ENCODE measurements at places on chromosomes 1 and 21.
A peak's percentile ranks its signal among the peaks of the same experiment; 100 is the strongest.

DNA sequence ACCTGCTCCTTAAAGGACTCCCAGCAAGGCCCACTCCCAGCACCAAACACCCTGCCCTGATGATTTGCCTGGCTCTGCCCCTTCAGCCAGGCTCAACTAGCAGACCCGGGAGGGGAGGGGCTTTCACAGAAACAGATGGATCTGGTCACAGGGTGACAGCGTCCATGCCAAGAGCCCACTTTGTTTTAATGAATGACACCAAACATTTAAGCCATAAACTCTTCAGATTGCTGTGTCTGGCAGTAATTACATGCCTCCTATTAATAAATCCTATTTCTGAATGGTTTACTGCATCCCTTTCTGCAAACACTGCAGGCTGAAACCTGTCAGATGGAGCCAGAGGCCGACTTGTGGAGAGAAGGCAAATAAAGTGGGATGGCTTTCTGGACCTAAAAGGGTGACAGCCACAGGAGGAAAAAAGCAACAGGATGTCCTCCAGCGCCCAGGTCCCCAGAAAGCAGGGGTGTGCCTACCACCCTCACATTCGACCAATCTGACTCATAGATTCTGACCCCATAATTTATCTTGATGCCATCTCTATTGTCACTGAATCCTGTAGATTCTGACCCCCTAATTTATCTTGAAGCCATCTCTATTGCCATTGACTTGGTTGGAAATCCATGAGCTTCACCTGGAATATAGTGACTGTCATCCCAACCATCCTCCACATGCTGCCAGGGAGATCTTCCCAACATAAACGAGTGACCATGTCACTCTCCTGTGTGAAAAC, 200.9 kb downstream of the PLPP3 start:
- no peak for DNase-seq

- no peak for DNase-seq
These were observed 11.9 kb downstream of the PACC1 start for GRCh38 chr1:212402666-212403321.

DNA sequence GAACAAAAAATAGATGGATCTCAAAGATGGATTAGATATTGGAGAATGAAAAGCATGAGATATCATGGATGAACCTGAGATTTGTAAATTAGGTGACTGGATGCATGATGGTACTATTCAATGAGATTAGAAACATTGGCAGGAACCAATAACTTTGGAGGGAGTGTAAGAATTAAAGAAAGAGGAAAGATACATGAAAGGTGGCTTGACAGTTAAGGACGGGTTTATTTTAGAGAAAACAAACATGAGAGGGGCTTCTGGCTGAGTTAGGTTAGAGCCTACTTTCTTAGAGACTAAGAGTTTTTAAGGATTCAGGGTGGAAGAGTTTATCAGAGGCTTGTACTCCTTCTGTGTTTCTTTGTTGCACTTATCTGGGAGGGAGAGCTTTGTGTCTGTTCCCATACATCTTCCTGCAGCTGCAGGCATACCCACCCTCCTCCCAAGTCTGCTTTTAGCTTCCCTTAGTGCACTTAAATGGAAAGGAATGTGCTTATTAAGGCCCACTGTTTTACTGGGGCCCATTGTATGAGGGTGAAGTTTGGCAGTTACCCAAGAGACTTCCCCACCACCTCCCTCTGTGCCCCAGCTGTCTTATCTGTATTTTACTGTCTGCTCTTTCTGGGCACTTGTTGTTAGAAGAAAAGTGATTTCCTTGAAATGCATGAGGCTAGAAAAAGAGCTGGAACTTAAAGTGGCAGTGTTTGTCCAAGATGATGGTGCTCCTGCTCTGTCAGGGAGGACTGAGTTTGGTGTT, 26.1 kb upstream of the CR2 start:
- DNase-seq: no peak

- no peak for DNase-seq
These were observed 1.4 kb upstream of the TNFRSF14 start for GRCh38 chr1:2554621-2555387.

DNA sequence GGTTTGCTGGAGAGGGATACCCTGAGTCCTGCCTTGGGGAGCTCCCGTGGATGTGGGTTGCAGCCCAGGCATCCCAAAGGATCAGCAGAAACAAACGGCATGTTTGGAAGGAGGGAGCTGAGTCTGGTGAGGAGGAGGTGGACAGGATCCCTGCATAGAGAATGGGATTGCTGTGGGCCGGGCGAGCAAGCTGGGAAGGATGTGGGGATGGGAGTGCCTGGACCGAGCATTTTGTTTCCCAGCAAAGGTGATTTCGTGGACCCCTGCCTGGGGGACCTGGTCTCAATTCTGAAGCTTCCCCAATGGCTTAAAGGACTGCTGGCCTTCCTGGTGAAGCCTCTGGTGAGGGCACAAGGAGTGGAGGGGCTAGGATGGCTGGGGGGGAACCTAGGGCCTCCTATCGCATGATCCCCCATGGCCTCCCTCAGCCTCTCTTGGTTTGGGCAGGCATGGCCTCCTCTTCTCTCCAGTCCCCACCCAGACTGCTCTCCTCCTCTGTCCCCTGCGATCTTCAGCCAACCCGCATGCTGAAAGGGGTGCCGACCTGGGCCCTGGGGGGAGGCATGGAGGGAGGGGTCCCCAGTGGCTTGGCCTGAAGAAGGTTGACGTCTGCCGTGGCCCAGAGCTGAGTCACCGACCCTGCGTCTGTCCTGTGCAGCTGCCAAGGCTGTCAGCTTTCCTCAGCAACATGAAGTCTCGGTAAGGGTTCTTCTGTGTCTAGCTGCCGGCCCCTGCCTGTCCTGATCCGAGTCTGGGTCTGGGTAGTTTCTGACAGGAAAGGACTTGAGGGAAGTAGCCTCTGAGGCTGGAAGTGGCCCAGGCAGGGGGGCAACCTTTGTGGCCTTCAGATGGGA, 16.3 kb downstream of the FAAH start:
- DNase-seq: no peak

GRCh38 chr1:89715677-89716076, 82.8 kb downstream of the LRRC8C start:
- DNase-seq: no peak

DNA sequence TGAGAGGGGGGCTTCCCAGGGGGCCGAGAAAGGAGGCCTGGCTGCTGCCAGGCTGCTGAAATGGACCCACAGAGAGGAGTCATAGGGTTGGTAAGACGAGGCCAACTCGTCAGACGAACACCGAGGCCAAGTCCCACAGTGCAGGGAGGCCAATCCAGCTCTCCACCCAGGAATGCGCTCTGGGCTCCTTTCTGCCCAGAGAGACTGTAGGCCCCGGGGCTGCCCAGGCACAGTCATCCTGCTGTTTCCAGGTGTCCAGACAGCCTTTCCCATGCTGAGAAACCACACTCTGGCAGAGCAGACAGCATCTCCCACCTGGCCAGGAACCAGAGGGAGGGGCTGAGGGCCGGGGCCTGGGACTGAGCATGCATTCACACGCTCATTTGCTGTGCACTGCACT, 26.7 kb upstream of the RSPO1 start:
- no peak for DNase-seq

DNA sequence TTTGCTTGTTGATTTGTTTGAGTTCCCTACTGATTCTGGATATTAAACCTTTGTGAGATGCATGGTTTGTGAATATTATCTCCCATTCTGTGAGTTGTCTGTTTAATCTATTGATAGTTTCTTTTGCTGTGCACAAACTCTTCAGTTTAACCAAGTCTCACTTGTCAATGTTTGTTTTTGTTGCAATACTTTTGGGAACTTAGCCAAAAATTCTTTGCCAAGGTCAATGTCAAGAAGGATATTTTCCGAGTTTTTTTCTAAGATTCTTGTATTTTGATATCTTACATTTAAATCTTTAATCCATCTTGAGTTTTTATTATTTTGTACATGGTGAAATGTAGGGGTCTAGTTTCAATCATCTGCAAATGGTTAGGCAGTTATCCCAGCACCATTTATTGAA, 1230.7 kb upstream of the NCAM2 start:
- no peak for DNase-seq

DNA sequence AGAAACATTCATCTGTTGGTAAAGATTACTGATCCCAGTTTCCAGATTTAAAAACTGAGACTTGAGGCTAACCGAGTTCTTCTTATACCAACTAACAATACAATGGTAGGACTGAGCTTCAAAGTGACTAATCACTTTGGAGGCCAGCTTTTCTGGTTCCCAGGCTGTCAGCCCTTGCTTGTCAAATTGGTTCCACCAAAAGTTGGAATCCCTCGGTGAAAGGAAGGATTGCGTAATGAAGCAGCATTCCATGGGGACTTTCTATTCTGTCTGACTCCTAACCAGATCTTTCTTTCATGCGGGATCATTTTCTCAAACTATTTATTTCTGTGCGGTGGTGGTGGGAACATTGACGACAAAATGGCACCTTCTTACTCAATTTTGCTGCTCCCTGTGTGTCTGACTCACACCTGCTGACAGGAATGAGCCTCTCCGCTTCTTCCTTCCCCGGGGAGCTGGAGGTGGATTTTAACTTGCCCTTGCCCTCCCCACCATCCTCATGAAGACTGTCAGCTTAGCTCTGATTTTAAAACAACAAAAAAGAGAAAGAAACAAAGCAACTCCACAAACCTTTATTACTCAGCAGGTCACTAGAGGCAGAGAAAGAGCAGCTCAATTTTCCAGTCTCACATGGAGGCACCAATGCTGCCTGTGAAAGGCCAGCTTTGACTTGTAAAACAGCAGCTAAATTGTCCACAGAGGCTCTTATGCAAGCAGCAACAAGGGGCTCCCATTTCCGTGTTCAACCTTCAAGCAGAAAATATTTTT, 32.9 kb upstream of the RASAL2 start:
- no peak for DNase-seq

GRCh38 chr1:96568639-96569038, 152.9 kb upstream of the PTBP2 start:
- no peak for DNase-seq

GRCh38 chr1:19676438-19676922, 11.8 kb downstream of the HTR6 start:
- no peak for DNase-seq

DNA sequence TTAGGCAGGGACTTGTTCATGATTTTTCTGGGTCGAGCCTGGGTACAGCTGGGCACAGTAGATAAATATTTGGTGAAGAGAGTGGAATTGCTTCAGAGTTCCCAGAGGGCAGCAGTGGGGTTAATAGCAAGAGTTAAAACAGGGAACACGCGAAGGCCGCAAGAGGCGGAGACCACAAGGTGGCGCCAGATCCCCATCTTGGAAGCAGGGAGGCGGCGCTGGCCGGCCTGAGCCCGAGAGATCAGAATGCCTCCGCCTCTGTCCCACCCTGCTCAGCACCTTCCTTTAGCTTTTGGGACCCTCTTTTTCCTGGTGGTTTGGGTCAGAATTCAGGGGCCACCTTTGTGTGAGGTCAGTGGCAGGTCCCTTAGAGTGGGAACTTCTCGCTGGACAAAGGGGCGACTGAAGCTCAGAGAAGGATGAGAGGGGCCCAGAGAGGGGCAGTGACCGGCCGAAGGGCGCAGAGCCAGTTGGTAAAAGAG, 6.5 kb upstream of the PADI2 start:
- DNase-seq: peak; percentile 47

- no peak for DNase-seq
These were observed 65.4 kb downstream of the LUZP1 start for GRCh38 chr1:23103001-23103889.
